Activated CD4-positive, alpha-beta T cell treated with anti-CD3 and anti-CD28 coated beads, Interleukin-2, amount 10 ng/mL, durations not matched to agents 7 days and 5 days (primary cell): ENCODE measurements at places on chromosomes 1 and 21.
A peak's percentile ranks its signal among the peaks of the same experiment; 100 is the strongest.

DNA sequence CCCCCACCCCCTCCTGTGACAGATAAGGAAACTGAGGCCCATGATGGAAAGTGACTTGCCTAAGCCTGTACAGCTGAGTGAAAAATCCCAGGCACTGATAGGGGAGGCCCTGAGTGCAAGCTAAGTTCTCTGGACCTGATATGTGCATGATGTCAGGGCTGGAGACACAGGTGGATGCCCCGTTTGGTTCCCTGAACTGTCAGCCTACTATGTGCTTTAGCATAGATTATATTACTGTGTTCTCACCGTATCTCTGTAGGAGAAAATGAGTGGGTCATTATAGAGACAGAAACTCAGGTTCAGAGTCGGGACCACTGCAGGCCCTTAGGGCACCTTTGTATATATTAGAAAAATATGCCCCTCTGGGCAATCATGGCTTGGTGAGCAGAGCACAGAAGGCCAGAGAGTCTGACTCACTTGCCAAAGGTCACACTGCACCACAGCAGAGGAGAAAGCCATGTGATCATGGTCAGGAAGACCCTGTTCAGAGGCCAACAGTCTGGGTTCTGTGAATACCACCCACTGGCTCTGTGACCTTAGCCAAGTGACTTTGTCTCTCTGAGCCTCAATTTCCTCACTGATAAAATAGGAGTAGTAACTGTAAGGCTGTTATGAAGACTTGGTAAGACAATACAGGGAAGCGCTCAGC, 145.8 kb upstream of the WNT4 start:
- no peak for DNase-seq

DNA sequence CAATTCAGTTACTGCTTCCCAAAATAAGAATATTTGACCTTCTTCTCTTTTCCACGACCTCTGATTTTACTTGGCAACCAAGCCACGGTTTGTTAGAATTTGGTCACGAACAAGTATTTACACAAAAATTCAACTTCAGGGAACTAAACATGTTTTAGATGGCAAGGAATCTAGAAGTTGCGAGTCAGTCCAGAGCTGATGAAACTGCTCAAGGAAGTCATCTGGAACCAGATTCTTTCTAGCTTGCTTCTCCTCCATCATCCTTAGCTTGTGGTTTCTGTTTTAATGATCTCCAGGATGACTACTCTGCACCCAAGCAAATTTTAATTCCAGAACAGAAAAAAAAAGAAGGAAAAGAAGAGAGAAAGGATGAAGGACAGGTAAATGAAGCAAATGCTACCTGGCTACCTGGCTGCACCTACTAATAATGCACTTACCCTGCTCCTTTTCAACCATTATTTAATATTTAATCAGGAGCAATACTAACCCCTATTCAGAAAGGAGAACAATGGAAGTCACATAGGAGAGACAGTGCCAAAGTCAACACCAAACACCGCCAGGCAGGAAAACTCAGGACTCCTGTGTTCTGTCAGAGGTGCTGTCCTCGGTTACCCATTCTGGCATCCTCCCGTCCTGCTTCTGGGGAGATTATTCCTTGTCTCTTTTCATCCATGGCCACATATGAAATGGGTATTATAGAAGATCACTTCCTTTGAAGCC, 54.2 kb upstream of the RGS7 start:
- DNase-seq = no peak

DNA sequence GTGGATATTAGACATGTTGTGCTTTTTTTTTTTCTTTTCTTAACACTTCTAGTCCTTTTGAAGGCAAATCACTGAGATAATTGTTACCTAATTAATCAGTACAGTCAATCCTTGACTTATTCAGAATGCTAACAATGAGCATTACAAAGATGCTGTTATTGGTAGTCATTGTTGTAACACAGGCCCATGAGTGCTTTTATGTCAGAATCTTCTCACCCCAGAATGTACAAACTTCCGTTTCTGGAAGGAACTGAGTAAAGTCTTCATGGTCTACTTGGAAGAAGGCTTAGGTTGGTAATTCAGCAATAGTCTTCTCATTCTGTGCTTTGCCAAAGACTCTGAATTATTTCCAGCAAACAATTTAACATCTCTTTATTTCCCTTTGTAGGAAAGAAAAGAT, 3.1 kb downstream of the KCNK1 start:
- no peak for DNase-seq

GRCh38 chr1:68229650-68230483, 2.5 kb downstream of the WLS start:
- DNase-seq = no peak

DNA sequence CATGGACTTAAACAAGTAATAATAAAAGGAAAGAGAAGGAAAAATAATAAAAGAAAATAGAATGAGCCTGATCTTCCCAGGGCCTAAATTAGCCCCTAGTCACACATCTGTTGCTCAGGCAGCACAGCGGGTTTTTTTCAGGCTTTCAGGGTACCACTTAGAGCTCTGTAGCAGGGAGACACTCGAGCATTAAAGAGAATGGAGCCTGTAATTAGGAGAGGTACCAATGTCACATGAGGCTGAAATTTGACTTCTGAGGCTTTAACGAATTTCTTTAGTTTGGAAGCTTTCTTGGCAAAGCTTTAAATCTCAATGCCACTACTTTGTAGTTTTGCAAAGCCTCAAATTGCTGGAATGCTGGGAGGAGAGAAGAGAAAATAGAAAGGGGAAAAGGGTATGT, 116.3 kb downstream of the AK5 start:
- DNase-seq = no peak

DNA sequence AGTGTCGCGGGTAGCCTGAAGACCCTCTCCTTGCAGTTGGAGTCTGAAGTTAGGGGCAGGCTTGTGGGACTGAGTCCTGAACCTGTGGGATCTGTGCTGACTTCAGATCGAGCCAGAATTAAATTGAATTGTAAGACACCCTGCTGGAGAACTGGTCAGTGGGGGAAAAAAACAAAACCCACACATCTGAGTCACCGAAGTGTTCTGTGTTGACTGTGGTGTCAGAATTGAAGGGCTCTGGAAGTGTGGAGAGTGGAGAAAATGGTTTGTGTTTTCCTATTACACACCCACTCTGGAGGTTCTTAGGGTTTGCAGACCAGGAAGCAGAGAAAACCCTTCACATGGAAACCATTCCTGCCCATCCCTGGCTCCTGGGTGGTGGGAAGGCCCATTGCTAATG, 209.5 kb upstream of the GALNT2 start:
- no peak for DNase-seq

GRCh38 chr1:43783671-43784205, 76.4 kb downstream of the ST3GAL3 start:
- no peak for DNase-seq

DNA sequence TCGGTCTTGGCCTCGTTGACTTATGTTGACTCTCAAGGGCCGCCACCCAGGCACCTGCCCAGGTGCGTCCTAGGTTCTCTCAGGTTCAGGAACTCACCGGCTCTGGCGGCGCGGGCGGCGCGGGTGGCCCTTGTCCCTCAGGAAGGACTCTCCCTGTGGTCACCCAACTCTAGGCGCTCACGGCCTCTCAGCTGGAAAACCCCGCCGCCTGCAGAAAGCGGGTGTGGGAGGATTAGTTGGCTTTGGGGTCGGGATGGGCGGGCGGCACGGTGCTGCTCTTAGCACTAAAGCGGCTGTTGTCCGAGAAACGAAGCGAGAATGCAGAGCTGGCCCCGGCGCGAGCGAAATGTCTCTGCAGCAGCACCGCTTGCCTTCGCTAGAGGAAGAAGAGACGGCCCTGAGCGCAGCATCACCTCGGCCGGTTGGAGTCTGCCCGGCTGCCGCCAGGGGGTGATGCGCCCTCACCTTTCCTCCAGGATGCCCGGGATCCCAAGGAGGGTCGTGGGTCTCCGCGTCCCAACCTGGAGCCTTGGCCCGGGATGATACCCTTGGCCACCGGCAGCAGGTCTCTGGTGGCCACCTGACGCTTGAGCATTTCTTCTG, 8.1 kb upstream of the TADA1 start:
- DNase-seq = peak; percentile 43

DNA sequence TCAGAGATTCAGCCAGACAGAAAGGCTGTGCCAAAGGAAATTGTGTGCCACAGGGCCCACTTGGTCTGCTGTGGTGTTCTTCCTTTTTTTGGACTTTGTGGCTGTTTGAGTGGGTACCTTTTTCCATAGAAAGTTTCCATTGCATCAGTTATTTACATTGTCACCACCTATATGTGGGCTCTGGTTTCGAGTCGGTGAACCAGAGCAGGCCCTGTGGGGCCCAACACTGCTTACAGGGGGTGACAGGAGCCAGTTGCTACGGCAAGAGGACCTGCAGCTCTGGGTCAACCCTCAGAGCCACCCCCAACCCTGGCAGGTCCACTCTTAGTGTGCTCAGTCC, 157.0 kb upstream of the EDN2 start:
- no peak for DNase-seq

- DNase-seq = peak; percentile 80
Measured at GRCh38 chr1:147084273-147085096, 87.8 kb downstream of the PRKAB2 start.

GRCh38 chr21:29943885-29944284, 4.1 kb upstream of the GRIK1 start:
- DNase-seq = no peak

- DNase-seq = no peak
Measured at GRCh38 chr1:37606481-37607263, 10.9 kb upstream of the GNL2 start.

DNA sequence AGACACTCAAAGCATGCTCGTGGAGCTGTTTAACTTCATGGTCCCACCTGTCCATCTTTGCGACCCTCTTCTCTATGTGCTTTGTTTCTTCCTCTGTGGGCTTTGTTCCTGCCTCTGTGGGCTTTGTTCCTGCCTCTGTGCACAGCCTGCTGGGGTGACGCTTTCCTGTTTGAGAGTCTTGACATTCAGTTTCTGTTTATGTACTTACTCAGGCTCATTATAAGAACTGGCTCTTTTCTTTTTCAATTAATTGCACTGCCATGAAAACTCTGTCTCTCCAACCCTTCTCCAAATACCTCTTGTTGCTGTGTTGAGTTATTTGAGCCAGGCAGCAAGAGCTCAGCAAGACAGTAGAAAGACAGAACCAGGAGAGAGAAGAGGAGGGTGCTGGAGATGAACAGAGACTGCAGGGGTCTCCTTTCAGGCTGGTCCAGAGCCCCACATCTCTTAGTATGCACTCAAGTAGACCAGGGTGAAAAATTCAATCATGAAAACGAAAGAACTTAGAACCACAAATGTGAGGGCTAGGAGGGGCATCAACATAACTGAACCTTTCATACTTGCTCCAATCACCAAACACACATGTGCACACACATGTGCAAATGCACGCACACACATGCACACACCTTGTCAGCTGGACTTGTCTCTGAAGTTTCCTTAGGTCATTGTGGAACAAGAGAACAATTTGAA, 88.3 kb upstream of the SGIP1 start:
- DNase-seq = peak; percentile 77

DNA sequence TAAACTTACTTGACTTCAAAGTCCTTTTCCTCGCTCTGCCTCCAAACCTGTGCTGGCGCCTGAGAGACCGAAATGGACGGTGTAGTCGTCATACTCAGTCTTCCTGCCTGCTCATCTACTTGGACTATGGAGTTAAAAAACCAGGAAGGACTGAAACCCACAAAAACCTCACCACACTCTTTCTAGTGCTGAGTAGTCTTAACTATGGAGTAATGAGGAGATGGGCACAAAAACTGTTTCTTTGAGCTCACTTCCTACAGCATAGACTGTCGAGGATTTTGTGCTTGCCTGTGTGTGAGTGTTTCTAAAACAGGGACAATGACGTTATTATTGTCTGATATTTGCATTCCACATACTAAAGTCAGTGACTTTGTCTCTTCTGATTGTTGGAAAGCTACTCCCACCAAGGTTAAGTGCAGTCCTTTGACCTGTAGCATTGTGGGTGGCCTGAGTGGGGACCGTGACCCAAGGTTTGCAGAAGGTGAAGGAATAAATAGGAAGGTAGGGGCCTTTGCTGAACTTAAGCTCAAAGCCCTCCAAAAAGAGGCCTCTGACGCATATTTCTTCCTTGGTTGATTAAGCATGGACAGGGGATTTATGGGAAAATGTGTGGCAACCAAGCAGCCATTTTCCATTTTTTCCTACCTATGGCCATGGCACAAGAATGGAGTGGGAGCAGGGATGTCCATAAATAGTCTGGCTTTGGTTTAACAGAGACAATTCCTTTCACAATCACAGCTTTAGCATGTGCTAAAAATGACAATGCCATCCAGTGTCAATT, 109.6 kb downstream of the ZBTB18 start:
- no peak for DNase-seq

DNA sequence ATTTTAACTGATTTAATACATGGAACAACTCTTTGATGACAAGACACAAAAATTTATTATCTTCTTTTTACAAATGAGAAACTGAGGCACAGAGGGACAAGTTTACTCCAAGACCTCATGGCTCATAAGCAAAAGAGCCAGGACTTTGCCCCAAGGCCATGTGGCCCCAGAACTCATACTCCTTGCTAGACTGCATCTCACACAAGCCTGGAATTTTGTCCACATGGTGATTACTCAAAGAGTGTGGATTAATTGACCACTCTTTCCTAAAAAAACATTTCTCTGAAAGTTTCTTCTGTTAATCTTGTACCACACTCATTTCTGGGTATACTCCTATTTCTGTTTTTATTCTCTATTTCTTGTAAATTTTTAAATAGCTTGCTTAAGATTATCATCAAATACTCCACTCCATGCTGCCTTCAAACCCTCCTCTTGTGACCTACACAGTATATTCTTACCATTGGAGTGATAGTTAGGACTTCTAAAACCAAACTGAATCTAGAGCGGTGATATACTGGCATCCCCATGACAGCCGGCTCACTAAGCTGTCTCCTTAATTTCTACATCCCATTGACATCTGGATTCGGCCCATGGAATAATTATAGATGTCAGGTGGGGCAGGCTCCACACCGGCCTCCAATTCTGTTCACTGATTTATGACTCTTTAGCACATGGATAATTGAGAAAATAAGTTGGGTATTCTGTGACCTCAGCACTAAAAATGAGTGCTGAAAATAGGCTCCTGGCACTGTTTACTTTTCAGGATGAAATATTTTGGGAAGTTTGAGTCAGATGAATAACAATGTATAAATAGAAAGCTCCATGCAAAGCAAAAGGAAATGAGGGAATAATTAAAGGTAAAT, 16.1 kb downstream of the RGS4 start:
- DNase-seq = no peak

- DNase-seq = no peak
Measured at GRCh38 chr21:15521644-15522001, 208.2 kb upstream of the USP25 start.

DNA sequence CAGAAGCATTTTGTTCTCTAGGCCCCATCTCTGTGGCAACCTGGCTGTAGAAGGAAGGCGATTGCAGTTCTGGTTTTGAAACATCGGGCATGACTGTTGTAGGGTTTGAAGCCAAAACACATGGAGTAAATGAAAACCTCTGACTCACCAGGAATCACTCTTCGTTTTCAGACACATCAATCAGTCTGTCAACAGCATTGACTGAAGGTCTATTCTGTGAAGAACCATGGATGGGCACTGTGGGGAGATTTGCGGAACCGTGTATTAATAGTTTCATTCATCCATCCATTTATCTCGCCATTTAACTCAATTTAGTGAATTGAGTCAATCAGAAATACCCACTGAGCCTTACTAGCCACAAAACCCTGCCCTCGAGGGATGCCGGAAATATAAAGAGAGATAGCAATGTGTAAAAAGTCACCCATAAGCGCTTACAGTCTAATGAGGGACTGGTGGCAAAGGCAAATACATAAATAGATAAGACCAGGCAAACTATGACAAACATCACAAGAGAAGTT, 364.6 kb upstream of the PROX1 start:
- DNase-seq = no peak
